Brain (organoid and tissue), 16 donors: ENCODE measurements at places on chromosomes 16 and 17.

DNA sequence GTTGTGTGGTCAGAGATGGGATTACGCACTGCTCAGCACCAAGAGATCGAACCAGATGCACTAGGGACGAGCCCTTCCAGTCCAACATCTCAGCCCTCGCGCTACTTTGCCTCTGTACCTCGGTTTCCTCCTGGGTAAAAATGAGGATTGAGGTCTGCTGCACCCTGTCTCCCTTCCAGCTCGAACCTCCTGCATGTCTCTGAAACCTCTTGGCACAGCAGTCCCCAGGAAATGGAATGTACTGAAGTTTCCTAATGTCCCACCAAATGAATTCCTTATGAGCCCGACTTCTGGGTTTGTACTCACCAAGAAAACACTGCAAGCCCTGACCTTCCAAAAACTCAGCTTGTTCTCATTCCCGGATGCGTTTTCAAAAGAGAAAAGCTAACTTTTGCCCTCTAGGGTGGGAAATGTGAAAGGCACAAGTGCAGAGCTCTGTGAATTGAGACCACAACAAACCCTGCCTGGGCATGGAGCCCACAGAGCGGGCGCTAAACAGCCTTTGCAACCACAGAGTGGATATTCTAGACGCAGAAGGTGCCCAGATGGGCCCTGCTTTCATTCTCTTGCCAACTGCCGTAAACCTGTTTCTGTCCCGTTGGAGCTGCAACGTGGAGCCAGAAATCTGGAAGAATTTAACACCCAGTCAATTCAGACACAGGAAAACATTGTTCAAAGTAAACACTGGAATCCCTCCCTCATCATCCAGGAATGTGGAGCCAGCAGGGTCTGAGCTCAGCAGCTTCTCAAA is 10.3 kb downstream of the CDRT4 start:
- DNase-seq = peak; percentile 98

GRCh38 chr16:85401917-85402766 is 211.0 kb upstream of the GSE1 start:
- no peak for DNase-seq

GRCh38 chr17:81491181-81491581 is 21.4 kb downstream of the ACTG1 start:
- no peak for DNase-seq

DNA sequence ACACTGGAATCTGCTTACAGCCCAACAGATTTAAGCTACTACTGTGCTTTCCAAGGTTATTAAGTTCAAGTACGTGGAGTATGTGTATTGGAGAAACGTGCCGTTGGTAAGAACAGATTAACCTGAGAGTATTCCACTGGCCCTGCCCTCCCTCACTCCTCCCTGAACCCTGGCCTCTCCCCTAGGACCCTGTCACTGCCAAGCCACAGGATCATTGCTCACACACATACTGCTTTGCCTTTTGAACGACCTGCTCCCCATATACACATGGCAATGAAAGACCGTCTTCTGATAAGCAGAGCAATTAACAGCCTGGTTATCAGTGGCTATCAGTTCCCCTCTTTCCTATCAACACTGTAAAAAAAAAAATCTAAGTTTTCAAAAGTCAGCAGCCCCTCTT is 458.9 kb upstream of the DYNLRB2 start:
- DNase-seq = no peak

DNA sequence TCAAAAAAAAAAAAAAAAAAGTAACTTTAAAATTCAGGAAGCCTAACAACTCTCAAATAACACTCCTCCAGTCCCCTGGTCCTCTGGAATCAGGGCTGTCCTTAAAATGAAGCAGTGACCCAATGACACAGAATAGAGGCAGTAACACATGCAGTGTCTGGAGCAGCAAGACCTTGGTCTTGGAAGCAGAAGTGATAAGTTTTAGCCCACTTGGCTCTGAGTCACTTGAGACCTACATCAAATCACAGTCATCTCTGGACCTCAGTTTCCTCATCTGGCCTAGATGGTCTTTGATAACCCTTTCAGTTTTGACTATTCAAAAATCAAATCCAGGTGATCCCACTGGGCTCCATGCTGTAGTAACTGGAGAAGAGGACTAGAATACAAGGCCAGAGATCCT is 39.0 kb downstream of the LYRM1 start:
- no peak for DNase-seq

GRCh38 chr17:41975099-41976083 is 8.8 kb downstream of the CNP start:
- no peak for DNase-seq

DNA sequence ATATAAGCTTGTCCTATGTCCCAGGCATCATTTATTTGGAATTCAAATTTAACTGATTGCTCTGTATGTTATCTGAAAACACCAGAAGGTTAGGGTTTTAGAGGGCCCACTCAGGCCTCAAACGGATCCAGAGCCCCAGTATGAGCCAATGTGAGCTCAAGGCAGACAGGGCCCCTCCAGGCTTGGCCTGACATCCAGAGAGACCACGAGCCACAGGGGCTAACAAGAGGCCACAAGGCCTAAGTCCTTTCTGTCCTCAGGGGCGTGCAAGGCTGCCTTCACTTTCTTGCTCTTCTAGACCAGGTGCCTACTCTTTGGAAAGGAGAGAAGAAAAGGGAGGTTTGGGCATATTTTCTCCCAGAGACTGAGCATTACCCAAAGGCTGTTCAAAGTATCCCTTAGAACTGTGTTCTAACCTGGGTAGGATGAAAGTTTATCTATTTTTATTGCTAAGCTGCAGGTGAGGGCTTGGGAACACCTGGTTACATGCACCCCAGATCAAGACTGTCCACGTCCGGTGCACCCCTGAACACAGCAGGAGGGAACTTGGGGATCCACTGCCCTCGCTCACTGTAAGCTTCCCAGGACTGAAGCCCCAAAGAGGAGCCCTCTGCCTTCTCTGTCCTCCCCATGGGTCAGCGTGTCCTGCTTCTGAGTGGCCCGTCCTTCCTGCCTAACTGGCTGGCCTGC is 1.5 kb upstream of the ENGASE start:
- no peak for DNase-seq

- peak; percentile 94 for DNase-seq
These were observed 10.7 kb downstream of the SGSM2 start for GRCh38 chr17:2347805-2348685.

DNA sequence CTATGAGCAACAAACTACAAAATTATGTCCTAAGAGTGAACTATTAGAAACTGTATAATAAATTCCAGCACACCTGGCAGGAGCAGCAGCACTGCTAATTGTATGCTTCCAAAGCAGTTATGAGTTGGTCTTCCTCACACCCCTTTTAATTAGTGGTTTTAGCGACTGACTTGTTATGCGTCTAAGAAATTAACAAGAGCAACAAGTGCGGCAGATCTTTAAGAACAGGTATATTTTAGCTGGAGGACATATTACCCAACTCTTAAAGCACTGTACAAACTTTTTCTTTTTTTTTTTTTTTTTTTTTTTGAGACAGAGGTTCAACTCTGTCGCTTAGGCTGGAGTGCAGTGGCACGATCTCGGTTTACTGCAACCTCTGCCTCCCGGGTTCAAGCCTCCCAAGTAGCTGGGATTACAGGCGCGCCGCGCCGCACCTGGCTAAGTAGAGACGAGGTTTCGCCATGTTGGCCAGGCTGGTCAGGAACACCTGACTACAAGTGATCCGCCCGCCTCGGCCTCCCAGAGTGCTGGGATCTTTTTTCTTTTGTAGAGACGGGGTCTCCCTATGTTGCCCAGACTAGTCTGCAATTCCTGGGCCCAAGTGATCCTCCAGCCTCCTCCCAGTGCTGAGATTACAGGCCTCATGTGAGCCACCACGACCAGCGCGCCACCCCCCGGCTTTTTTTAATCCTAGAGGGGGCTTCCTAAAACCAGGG is 1.6 kb upstream of the FBXL20 start:
- no peak for DNase-seq

GRCh38 chr17:38568845-38569510 is 36.8 kb downstream of the SRCIN1 start:
- DNase-seq = no peak

DNA sequence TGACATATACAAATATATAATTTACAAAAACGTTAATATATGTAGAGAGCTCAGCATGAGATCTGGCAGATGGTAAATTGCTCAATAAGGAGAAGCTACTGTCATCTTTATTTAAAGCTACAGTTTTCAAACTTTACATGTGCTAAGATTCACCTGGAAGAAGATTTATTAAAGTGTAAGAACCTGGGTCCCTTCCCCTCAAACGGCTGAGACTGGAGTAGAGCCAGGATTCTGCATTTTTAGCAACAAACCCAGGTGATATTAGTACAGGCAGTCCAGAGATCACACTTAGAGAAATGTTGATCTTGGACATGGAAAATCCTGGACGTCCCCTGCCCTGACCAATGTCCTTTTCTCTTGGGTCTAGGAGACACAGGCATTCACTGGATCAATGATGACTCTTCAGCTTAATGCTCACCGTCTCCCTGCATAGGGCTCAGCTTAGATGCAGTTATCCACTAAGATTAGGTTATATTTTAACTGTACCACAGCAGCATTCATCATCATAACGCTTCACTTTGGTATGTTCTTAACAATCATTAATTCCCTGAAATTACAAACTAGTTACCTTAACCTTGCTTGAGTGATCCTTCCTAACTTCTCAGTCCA is 20.4 kb downstream of the CDR2 start:
- DNase-seq = no peak

DNA sequence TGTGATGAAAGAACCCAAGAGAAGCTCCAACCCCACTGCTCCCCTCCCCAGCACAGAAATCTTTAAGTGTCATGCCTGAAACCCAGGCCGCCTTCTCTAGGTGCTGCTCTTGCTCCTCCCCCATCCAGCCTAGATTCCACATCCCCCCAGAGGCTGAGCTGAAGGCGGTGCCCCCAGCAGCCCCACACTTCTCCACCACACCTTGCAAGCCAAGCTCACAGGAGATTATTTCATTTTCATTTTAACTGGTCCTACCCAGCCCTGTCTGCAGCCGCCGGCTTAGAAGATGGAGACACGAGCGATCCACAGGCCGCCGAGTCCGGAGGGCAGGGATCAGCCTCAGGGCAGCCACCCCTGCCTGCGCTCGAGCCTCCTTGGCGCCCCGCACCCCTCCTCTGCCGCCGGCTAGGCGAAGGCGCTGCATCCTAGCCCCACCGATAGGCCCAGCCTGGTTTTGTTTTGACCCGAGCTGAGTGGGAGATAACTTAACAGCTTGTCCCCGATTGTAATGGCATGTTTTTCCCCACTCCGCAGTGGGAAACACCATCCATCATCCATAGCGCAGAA is 125.3 kb downstream of the RBFOX3 start:
- DNase-seq = no peak

GRCh38 chr16:8929086-8929748 is 34.5 kb downstream of the USP7 start:
- DNase-seq = no peak

DNA sequence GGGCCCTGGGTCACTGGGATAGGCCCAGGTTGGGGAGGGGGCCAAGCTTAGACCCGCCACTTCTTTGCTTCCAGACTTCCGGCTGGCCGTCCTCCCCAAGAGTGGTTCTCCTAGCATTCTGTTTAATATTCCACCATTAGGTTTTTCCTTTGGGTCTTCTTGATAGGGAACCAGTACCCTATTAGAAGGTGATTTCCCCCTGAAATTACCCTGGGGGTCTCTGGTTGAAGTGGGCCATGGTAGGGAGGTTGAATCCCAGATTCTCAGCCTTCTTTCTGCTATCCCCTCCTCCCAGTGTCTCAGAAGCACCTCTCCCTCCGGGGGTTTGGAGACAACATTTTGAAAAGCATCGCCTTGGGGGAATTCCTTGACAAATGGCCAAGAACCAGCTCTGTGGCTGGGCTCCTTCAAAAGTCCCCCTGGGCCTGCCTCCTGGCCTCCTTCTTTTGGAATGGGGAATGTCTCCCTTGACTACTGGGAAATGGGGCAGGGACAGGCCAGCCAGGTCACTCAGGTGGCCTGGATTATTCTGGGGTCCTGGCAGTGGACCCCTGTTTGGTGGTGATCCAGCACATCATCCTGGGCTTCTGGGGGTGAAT is 5.7 kb downstream of the LASP1 start:
- no peak for DNase-seq

DNA sequence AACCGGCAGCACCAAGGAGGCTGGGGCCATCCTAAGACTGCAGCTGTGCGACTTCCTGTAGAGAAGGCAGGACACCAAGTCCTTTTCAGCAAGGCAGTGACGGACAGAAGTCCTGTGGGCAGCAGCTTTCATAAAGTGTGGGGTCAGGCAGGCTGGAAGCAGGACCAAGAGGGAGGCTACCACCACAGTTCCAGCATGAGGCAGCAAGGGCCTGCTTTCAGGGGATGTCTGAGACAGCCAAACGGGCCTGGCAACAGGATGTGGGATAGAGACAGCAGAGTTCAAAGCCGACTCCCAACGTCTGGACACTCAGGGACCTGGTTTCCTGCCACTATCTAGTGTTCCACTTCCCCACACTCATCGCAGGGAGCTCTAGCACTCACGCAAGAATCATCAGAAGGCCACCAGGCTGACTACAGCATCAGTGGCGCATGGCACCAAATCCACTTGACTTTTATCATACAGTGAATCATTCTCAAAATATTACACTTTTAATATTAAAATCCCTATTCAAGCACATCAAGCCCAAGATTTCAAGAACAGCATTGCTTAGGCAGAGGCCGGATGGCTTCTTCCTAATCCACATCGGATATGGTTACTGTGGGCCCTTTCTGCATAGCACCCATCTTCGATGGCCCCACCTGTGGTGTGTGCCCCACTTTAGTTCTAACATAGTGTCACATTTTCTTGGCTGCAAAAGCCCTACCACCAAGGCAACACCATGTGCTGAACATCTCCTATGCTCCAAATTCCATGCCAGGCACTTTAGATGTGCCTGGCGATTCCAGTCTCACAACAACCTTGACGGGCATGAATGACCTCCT is 5.2 kb downstream of the USP7 start:
- DNase-seq = no peak

GRCh38 chr16:54370278-54371040 is 83.9 kb upstream of the IRX3 start:
- peak; percentile 77 for DNase-seq

DNA sequence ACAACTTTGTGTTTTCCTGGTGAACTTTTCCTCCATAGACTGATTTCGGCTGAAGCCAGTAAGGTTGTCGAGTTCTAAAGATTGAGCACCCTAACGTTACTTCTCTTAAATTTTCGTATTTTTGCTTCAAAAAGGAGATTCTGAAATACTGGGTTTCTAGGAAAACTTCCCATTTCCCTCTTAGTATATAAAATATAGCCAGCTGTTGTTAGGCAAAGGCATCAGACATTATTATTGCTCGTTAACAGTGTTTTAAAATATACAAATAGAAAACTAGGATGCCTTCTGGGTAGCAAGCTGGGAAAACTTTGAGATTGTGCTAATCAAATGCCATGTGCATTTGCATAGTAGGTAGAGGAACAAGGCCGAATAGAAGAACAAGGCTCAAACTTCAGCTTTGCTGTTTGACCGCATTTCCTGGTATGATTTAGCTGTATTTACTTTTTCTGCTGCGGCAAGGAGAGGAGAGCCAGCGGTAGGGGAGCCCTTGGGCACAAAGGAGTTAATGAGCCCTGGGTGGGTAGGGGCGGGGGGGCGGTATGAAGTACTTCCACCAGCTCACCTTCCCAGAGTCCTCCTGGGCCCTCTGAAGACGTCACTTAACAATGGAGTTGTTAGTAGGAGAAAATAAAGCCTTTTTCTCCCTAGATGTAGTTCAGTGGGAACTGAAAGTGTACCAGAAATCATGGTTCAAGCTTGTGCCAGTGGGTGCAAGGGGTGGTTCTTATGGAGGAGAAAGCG is 151.9 kb downstream of the MSI2 start:
- DNase-seq = peak; percentile 61
